Stimulated activated CD8-positive, alpha-beta memory T cell treated with anti-CD3 and anti-CD28 coated beads, Interleukin-4, amount 100 ng/mL, for 24 hours (primary cell): ENCODE measurements at places on chromosomes 4 and X.

DNA sequence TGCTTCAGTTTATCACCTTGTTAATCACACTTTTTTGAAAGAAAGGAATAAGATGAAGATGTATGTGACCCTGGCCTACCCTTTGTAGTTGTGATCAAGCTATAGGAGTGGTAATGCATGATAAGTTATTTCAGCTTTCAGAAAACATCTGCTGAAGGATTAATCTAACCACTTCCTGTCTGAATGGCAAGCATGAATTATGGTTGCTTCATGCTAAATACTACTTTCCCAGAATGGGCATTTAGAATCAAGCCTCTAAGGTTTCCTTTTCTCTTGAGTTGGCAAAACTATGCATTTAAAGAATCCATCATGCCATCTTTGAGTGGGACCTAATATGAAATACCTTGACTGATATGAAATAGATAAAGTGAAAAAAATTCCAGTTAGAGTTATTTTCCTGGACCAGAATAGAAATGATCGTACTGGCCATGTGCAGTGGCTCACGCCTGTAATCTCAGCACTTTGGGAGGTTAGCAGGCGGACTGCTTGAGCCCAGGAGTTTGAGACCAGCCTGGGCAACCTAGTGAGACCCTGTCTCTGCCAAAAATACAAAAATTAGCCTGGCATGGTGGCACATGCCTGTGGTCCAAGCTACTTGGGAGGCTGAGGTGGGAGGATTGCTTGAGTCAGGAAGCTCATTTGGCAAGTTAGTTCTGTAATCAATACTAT lies 59.1 kb downstream of the ANXA3 start:
- no peak for DNase-seq

GRCh38 chrX:70494441-70494840 lies 49.8 kb downstream of the DLG3 start:
- DNase-seq, result no peak

- no peak for DNase-seq
These were observed 188.4 kb upstream of the VEGFC start for GRCh38 chr4:176981074-176981473.

DNA sequence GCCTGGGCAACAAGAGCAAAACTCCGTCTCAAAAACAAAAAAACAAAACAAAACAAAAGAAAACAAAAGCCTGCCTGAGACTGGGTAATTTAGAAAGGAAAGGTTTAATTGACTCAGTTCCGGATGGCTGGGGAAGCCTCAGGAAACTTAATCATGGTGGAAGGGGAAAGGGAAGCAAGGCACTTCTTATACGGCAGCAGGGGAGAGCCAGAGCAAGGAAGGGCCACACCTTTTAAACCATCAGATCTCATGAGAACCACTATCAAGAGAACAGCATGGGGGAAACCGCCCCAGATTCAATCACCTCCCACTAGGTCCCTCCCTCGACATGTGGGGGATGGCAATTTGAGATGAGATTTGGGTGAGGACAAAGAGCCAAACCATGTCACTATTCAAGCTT lies 122.2 kb downstream of the UBE2K start:
- no peak for DNase-seq

DNA sequence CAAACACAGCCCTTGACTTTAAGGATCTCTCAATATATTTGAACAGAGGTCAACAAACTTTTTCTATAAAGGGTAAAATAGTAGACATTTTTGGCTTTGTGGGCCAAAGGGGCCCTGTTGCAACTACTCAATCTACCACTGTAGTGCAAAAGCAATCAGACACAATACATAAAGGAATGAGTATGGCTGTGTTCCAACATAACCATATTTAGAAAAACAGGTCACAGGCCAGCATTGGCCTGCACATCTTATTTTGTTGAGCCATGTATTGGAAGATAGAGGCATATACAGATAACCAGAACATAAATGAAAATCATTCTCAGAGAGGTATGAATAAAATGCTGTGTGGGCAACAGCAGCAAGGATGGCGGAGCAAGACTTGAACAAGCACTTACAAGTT lies 49.8 kb downstream of the MID1 start:
- no peak for DNase-seq

GRCh38 chr4:143386812-143387211 lies 50.1 kb downstream of the GAB1 start:
- no peak for DNase-seq

GRCh38 chr4:159682996-159683395 lies 580.1 kb downstream of the RAPGEF2 start:
- no peak for DNase-seq

- DNase-seq, result no peak
These were observed 83.9 kb downstream of the POLA1 start for GRCh38 chrX:24777660-24778059.
